ENCODE measurements at places on chromosomes 5 and 9.
A peak's percentile ranks its signal among the peaks of the same experiment; 100 is the strongest.

DNA sequence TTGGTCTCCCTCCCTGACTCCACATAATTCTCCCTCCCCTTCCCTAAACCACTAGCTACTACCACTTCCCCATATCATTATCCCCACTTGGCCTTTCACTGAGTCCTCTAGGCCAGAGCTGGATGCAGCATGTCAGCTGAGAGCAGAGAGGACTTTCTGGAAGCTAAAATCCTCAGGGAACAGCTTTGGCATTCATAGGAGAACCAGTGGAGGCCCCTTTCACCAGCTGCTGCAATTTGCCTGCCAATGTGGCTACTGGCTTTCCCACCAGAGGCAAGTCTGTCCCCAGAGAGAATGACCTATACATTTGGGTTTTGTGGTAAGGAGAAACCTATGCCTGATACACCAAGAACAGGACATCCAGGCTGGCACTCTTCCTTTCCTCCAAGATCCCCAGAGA, 14.4 kb downstream of the FAM219A start:
- DNase-seq = no peak

- no peak for DNase-seq
Measured at GRCh38 chr9:7150153-7150890, 392.5 kb downstream of the KDM4C start.

- no peak for DNase-seq
Measured at GRCh38 chr5:173697931-173698579, 81.6 kb upstream of the BOD1 start.

GRCh38 chr9:29078063-29078666, 1504.9 kb upstream of the C9orf72 start:
- DNase-seq = no peak

DNA sequence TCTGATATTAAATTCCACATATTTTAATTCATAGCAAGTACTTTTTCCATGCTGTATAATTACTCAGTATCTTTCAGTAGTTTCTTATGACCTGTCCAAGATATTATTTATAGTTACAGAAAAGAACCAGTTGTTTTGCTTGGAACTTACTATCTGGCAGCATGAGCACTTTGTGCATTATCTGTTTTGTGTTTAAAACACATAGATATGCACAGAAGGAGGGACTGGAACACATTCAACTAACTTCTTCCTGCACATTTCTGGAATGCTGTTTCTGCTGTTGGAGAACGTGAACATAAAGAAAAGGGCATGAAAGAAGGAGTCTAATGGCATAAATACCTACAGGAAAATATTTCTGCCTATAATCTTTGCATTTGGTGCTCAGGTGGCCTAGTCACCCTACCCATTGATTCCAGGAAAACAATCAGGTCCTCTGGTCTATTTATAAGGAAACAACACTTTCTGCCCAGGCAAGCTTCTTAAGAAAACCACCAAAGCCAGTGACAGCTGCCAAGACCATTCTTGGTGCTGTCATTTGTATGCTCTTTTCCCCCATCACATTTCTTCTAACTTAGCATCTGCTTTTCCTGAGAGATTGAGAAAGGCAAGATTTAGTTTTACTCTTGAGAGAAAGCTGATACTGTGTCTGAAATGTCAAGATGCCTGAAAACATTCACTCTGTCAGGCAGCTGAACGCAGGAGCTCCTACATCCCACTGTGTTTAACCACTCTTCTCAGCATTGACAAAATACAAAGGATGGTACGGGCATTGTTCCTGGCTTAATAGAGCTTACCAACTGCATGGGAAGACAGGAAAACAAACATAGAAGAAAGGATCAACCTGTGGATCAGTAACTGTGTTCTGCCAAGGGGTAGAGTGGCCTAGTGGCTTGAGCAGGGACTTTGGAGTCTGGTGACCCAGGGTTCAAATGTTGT, 40.3 kb downstream of the RAB3C start:
- no peak for DNase-seq

DNA sequence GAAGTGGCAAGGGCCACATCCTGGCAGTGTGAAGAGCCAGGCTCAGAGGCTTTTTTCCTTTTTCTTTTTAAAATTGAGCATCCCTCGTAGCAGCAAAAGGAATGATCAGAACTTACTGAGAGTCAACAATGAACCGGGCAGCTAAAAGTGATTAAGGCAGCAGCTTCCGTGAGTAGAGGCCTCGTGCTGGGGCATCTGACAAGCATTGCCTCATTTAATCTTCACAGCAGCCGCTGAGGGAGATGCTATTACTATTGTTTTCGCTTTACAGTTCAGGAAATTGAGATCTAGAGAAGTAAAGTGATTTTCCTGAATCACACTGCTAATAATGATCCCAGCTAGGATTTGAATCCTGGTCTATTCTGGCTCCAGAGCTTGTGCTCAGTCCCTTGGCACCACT, 30.7 kb upstream of the PTGS1 start:
- DNase-seq = no peak

DNA sequence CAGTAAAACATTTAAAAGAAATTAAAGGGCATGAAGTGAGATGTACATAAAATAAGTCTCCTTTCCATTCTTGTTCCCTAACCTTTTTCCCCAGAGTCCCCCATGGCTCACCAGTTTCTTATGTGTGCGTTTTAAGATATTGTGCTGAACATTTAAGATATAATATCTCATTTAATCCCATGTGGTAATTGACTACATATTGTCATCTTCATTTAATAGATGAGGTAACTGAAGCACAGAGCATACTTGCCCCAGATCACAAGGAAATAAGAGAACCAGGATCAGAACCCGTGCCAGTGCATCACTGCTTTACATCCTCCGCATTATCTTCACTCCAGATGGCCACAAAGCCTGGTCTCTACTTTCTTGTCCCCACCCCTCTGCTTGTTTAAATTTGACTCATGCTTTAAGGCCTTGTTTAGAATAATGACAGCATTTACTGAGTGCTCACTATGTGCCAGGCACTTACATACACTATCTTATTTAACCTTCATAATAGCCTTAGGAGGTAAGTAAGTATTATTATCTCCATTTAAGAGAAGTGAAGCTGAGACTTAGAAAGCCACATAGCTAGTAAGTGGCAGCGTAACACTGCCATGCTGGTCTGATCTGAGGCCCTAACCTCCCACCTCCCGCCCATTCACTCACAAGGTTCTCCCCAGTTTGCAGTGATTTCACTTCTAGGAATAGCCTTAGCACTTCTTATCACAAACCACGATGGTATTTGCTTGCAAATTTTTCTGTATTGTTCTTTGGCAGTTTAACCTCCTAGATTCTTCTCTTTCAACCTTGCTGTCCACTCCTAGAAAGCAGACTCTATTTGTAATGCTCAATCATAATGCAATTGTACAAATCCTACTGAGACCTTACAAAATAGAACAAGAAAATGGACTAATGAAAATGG, 78.4 kb upstream of the IL6ST start:
- no peak for DNase-seq

DNA sequence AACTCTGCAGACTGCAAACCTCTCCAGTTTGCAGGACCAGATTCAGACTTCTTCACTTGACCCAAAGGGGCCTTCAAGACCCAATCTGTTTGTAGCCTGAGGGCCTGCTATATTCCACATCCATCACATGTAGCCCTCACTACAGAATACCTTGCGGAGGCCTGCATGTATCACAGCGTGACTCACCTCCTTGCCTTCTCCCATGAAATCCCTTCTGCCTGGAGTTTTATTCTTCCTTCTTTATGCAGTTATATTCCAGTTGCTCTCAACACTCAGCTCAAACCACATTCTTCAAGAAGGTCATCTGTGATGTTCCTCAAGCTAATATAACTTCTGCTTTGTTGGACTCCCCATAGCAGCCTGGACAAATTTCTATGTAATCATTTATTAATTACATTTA, 198.5 kb upstream of the PTGER4 start:
- no peak for DNase-seq

DNA sequence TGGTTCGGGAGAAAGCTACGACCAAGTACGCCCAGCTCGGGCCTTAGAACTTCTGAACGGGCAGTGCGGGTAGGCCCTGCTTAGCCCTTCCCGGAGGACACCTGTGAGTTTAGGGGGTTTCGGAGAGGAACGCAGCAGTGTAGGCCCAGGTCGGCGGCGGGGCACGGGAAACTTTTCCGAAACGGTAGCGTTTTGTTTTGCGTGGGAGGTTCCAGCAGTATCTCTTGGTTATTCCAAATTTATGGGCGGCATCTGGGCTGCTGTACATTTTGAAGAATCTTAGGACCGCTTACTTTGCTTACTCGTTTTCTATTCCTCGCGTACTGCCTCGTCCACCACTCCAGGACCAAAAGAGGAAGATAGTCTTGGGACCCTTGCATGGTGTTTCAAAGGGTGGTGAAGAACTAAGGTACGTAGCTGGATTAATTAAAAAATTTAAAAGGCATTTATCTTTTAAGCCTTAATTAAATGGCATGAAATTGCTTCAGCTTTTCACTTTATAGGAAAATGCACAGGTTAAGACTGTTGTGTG, 492 bp downstream of the TENT2 start:
- no peak for DNase-seq

- DNase-seq = no peak
Measured at GRCh38 chr9:89533411-89534095, 35.6 kb upstream of the SEMA4D start.

GRCh38 chr5:61162832-61163567, 732 bp upstream of the SMIM15 start:
- DNase-seq = peak; percentile 23

GRCh38 chr9:133199648-133200321, 9.3 kb downstream of the OBP2B start:
- DNase-seq = no peak

- no peak for DNase-seq
Measured at GRCh38 chr5:172929371-172929838, 29.8 kb upstream of the RPL26L1 start.

DNA sequence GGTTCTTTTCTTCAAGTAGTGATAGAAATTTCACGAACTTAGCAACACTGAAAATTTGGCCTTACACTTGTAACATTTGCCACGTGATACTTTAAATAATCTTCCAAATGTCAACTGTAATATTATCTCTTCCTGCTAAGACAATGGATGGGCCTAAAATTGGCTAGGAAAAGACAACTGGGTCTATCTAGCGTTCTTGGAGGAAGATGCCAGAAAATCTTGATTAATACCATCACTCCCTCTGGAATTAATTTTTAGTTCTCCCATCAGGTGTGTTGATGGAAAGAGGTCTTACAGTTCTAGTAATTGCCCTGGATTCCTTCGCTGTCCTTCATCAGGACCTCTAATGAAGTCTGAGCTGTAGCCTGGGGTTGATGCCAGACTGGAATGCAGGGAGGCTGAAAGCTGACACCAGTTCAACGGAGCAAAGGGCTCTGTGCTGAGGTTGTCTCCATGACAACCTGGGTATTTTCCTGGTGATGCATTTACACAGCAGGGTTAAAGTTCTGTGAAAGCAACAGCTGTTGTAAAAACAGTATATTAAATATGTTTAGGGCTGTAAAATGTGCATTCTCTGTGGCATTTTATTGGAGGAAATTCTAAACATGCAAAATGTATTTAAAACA, 92.3 kb downstream of the GAS1 start:
- no peak for DNase-seq

GRCh38 chr5:83343299-83343698, 128.2 kb upstream of the VCAN start:
- DNase-seq = no peak

- no peak for DNase-seq
Measured at GRCh38 chr5:157857816-157858526, 974 bp downstream of the CLINT1 start.

- DNase-seq = no peak
Measured at GRCh38 chr5:50767588-50767987, 101.2 kb downstream of the PARP8 start.

GRCh38 chr5:15525703-15526275, 25.8 kb downstream of the FBXL7 start:
- DNase-seq = no peak

DNA sequence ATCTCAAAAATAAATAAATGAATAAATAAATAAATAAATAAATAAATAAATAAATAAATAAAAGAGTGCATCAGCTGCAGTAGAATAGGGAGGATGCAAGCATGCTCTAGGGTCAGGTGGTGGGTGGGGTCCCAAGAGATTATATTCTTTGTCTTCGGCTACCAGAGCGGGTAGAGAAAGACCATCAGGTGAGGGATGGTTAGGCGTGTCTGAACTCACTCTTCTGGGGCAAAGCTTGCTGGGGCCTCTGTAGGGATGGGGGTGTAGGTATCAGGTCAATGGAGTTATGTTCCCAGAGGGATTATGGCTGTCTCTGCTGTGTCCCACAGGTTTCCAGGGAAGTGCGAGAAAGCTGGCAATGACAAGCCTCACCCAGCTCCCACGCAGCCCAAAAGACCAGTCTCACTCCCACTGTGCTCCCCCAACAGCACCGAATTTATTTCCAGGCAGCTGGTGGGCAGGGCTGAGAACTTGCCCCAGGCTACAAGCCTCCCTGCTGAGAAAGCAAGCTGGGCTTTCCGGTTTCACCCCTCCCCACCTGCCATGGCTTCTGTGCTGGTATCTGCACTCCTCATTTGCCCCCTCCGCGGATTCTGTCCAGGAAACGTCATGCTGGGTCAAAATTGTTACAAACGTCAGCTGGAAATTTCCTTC, 180.8 kb downstream of the LURAP1L start:
- DNase-seq = no peak

DNA sequence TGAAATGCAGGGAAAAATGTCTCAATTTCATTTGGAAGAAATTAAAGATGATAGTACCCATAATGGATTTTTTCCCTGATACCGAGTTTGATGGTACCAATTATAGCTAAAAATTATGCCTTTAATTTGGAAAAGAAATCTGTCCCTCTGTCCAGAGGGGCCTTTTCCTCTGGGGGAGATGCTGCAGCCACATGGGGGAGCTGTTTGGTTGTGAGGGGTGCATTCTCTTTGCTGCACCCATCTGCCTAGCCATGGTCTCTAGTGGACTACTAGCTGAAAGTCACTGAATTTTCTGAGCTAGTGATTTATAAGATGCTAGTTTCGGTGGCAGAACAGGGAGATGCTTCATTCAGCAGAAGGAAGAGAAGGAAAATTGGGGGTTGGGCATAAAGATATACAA, 9.6 kb downstream of the SEC61B start:
- DNase-seq = no peak

DNA sequence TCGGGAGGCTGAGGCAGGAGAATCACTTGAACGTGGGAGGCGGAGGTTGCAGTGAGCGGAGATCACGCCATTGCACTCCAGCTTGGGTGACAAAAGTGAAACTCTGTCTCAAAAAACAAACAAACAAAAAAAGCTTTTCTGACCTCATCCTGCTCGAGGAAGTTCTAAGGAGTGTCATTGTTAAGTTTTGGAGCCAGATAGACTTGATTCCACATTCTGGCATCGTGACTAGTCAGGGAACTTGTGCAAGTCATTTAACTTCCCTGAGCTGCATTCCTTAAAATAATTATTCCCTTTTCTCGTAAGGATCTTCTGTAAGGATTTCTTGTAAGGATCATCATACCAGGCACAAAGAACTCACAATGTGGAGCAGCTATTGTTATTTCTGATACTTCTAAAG, 26.2 kb downstream of the SNX24 start:
- DNase-seq = no peak

- no peak for DNase-seq
Measured at GRCh38 chr9:36134761-36135505, 1.6 kb upstream of the GLIPR2 start.

All from D721Med (cell line).